Kidney (tissue), 22 donors: ENCODE measurements at places on chromosomes 3 and 15. TPM values are rescaled to one million over a fixed set of nuclear protein-coding genes. Genes with fewer than 3 reads are reported as not detected.

Gene GP5
- polyA plus RNA-seq = not detected

Gene TUSC7
- polyA plus RNA-seq = not detected

Gene TMC3
- polyA plus RNA-seq = not detected

Gene SLC24A5
- not detected for polyA plus RNA-seq

Gene GOLGA8T
- polyA plus RNA-seq = 0.28 TPM

Gene CPN2
- polyA plus RNA-seq = 15.8 TPM

Gene CEP97
- 1.7 TPM for polyA plus RNA-seq

Gene C3orf85
- polyA plus RNA-seq = 40.4 TPM
